ENCODE measurements at places on chromosomes 12 and 14.

GRCh38 chr12:105641749-105642148 lies 311.3 kb downstream of the C12orf75 start:
- no peak for DNase-seq

DNA sequence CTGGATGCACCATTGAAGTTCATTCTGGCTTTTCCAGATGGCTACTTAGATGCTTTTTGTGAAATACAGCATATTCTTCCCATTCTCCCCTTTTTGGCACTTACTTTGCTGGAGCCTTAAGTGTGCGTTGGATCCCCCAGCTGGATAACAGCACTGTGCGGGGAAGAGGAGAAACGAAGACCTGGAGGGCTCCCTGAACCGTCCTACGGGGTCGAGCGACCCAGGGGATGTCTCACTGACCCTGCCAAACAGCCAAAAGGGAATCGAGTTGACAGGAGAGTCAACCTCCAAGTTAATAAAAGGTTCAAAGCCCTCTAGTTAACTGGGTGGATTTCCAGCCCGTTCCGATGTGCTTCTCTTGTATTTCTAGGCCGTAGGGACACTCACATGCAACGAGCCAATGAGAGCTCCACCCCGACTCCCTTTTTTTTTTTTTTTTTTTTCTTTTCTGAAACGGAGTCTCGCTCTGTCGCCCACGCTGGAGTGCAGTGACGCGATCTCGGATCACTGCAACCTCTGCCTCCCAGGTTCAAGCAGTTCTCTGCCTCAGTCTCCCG lies 1.0 kb upstream of the CAMKK2 start:
- DNase-seq, result peak; percentile 35

GRCh38 chr12:27998170-27998569 lies 25.6 kb upstream of the PTHLH start:
- DNase-seq, result no peak

- no peak for DNase-seq
These were observed 7.6 kb upstream of the STK38L start for GRCh38 chr12:27236498-27236897.

DNA sequence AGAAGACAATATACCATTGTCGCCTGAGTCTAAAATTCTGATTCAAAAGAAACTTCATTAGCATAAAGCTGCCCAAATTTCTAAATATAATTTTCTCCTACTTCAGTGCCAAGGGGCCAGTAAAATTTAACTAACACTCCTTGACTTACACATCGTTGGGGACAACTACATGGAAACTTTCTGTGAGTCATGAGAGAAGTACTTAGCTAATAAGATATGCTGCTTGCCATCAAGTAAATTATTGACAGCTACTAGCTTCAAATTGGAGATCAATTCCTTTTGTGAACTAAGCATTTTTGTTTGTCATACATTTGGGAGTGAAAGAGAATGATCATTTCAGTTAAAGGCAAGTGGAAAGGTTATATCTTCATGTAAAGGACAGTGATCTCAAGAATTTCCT lies 373.3 kb downstream of the MDGA2 start:
- DNase-seq, result no peak

- DNase-seq, result no peak
These were observed 70.0 kb downstream of the TMTC1 start for GRCh38 chr12:29713729-29714128.

GRCh38 chr12:124893792-124894516 lies 20.5 kb downstream of the UBC start:
- DNase-seq, result no peak

GRCh38 chr14:82502043-82502442 lies 968.4 kb upstream of the SEL1L start:
- DNase-seq, result no peak

GRCh38 chr12:77421152-77421551 lies 355.8 kb upstream of the E2F7 start:
- no peak for DNase-seq

DNA sequence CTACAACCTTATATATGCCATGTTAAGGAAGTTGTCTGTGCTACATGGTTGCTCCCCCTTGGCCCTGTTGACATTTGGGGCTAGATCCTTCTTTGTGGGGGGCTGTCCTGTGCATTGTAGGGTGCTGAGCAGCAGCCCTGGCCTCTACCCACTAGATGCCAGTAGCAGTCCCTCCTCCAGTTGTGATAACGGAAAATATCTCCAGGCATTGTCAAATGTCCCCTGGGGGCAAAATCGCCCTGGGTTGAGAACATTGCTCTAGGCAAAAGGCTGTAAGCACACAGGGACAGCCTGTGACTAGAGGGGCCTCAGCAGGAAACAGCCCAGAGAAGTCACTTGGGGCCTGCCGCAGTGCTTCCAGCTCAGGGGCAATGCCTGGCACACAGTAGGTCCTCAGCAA lies 1100.3 kb downstream of the BCL11B start:
- no peak for DNase-seq

- no peak for DNase-seq
These were observed 305.2 kb upstream of the SYT1 start for GRCh38 chr12:78559416-78559815.

DNA sequence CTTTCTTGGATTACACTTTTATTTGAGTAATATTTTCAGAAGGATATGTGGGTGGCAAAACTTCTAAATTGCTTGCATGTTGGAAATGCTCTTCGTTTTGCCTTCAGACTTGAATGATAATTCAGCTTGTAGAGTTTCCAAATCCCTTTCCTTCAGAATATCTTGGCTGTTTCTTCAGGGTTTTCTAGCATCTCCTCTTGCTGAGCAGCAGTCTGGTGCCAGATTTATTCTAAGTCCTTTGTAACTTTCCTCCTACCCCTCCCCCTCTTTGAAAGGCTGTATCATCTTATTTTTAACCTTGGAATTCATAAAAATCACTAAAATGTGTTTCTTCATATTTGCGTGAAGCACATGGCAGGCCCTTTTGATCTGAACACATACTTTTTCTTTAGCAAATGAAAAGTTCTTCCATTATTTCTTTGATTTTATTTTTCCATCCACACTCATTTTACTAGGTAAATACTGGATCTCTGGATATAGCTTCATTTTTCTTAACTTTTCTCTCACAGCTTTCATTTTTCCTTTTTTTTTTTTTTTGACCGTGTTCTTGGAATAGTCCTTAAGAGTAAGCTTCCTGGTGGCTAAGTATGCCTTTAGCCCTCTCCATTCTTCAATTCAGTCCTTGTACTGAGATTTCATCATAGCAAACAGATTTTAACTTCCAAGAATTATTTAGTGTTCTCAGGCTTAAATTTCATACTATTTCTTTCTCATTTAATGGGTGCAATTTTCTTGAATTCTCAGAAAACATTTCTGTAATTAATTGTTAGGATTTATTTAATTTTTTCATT lies 102.0 kb downstream of the SLC38A4 start:
- DNase-seq, result no peak

DNA sequence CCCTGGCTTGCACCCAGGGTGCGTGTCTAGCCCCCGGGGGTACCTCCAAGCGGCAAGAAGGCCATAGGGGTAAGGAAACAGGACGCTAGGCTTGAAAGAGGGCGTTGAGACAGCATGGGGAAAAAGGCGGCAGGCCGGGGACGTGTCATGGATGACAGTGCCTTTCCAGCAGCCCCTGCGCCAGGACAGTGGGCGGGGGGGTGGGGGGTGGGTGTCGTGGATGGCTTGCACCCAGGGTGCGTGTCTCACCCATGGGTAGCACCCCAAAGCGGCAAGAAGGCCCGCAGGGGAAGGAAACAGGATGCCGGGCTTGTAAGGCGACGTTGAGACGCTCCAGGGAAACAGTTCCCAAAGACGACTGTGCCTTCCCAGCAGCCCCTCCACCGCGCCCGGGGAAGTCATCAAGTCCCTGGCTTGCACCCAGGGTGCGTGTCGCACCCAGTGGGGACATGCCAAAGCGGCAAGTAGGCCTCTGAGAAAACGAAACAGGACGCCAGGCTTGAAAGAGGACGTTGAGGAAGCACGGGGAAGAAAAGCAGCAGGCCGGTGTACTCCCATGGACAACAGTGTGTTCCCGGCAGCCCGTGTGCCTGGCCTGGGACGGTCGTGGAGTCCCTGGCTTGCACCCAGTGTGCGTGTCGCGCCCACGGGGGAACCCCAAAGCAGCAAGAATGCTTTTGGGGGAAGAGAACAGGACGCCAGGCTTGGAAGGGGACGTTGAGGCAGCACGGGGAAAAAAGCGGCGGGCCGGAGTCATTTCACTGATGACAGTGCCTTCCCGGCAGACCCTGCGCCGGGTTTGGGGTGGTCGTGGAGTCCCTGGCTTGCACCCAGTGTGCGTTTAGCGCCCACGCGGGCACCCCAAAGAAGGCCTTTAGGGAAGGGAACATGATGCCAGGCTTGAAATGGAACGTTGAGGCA lies 163.5 kb upstream of the ALG10B start:
- no peak for DNase-seq

- no peak for DNase-seq
These were observed 64.6 kb upstream of the PNMA1 start for GRCh38 chr14:73778736-73779135.

DNA sequence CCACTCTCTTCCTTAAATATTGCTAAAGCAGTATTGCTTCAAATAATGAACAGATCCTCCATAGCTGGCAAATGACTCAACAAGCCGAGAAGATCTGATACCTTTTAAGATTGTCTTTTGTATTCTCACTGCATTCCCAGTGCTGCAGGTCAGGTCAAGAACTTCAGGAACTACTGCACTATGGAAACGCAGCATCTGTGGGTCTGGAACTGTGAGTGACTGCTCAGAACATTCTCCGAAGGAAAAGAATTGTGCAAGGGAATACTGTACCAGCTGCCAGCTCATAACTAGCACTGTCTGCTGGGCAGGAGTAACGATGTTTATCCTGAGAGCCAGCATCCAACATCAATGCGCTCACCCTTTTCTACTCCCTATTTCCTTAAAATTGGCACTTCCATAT lies 348.0 kb upstream of the SOX5 start:
- no peak for DNase-seq

DNA sequence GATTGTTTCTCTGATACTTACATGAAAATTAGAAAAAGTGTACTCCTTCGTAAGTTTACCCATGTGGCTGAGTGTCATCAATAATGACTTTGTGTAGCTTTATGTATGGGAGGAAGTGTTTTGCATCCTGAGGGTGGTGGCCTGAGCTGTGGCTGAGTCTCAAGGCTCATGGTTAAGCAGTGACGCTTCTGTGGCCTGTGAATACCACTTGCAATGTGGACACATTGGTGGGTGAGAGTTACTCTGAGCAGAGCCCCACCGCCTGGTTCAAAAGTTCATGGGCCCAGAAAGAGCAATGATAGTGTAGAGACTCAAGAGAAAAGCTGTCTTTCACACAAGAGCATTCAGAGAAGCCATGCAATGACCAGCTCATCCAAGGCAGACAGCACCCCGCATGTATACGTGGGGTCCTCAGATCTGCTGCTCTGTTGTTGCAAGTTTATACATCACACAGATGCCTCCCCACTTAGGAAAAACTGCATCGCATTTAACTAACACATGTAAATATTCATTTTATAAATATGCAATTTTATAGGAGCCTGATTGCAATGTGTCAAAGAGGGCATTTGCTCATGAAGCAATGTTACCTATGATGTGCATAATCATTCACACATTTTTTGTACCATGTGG lies 55.1 kb upstream of the FRMD6 start:
- DNase-seq, result no peak

- DNase-seq, result no peak
These were observed 6.3 kb upstream of the CD4 start for GRCh38 chr12:6782850-6783566.

DNA sequence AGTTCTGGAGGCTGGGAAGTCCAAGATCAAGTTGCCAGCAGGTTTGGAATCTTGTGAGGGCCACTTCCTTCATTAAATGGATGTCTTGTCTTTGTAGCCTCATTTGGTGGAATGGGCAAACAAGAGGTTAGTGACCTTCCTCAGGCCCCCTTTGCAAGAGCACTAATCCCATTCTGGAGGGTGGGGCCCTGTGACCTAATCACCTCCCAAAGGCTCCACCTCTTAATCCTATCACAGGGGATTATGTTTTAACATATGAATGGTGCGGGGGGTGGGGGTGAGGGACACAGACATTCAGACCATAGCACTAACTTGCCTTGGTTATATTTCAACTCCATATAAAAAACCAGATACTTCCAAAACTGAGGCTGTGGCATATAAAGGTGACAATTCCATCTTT lies 59.9 kb upstream of the PPP4R3A start:
- no peak for DNase-seq

GRCh38 chr12:64701283-64701682 lies 57.9 kb downstream of the GNS start:
- no peak for DNase-seq

GRCh38 chr12:105294886-105295479 lies 35.5 kb upstream of the C12orf75 start:
- no peak for DNase-seq

DNA sequence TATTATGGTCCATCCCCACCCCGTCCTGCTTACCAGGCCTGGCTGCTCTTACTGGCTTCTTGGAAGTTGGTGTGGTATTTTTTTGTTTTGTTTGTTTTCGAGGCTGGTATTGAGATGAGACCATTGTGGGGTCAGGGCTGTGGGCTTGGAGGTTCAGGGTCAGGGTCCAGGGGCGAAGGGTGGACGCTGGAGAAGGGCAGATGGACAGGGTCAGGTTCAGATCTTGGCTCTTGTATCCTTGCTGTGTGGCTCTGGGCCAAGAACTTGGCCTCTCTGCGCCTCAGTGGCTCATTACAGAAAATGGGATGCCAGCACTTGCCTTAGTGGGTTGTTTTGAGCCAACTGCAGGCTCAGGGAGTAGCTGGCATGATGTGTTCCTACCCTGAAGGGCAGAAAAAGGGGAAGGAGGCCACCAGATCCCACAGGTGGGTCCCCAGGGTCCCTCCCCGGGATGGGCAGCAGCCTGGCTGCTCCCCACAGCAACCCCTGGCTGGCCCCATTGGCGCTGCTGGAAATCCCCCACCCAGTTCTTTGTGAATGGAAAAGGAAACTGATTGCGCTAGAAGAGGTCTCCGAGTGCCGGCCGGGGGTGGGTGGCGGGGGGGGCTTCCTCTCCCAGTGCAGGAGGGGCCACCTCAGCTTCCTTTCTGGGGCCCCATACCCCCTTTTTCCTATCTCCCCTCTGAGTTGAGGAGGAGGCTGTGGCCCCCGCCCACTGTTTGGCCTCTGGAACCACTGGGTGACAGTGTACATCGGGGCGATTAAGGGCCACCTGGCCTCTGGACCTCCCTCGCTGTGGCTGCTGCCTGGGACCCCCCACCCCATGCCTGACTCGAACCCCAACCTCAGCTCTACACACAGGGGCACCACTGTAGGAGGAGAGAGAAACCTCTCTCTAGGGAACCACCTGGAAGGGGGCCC lies 25.0 kb downstream of the SH2B3 start:
- no peak for DNase-seq

GRCh38 chr12:11758087-11758486 lies 108.6 kb downstream of the ETV6 start:
- no peak for DNase-seq

DNA sequence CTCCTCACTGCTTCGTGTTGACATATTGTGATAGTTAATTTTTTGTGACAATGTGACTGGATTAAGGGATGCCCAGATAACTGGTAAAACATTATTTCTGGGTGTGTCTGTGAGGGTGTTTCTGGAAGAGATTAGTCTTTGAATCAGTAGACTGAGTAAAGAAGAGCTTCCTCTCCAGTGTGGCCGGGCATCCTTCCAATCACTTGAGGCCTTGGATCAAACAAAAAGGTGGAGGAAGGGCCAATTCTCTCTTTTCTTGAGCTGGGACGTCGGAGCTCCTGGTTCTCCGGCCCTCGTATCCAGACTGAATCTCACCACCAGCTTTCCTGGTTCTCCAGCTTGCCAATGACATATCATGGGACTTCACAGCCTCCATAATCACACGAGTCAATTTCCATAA lies 240.4 kb downstream of the CHST11 start:
- DNase-seq, result no peak
